ENCODE measurements at places on chromosomes 6 and 20.

DNA sequence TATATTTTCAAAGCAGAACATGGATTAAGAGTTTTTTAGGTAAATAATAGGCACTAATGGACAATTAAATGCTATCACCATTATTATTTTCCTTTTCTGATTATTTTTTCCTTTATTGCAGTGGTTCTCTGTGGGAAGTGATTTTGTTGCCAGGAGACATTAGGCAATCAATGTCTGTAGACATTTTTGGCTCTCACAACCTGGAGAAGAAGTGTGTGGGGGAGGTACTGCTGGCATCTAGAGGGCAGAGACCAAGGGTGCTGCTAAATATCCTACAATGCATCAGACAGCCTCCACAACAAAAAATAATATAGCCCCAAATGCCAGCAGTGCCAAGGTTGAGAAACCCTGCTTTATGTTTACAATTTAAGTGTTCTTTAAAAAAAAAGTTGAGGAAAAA, 8.3 kb downstream of the IFNGR1 start:
- DNase-seq: no peak

DNA sequence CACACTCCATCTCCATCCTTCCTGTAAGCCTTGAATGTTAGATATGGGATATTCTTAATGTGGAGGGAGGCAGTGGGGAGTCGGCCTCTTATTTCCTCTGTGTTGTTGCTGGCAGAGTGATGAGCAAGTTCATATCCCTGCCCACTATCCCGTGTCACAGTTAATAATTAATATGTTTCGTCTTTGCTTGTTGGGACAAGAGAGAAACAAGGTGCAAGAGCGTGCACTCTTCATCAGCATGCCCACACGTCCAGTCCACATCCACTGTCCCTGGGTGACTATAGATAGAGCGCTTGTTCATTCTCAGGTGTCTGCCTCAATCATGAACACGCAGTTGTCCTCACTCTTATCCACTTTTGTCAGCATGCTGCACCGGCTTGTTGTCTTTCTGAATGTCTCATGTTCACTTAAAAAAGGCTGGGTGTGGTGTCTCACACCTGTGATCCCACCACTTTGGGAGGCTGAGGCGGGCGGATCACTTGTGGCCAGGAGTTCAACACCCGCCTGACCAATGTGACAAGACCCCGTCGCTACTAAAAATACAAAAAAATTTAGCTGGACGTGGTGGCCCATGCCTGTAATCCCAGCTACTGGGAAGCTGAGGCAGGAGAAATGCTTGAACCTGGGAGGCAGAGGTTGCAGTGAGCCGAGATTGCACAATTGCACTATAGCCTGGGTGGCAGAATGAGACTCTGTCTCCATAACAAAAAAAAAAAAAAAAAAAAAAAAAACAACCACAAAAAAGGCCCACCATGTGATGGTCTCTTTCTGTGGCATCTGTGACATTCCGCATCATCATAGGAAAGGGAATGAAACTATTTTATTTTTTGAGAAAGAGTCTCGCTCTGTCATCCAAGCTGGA, 34.2 kb downstream of the PPP1R3G start:
- DNase-seq: no peak

GRCh38 chr6:16206595-16207037, 31.8 kb upstream of the GMPR start:
- no peak for DNase-seq

DNA sequence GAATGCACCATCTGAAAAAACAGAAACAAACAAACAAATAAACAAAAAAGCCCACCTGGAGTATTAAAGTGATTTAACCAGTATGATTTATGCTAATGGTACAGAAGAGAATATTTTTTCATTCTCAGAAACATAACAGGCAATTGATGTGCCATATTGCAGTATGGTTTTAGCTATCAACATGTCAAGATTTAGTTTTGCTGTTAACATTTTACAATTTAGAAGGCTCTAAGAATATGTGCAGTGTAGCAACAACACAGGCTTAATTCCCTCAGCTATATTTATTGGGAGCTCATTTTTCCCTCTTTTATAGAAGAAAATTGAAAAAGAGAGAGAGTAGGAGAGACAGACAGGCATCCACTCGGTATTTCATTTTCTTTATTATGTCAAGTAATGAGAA, 1022.7 kb upstream of the CITED2 start:
- no peak for DNase-seq

DNA sequence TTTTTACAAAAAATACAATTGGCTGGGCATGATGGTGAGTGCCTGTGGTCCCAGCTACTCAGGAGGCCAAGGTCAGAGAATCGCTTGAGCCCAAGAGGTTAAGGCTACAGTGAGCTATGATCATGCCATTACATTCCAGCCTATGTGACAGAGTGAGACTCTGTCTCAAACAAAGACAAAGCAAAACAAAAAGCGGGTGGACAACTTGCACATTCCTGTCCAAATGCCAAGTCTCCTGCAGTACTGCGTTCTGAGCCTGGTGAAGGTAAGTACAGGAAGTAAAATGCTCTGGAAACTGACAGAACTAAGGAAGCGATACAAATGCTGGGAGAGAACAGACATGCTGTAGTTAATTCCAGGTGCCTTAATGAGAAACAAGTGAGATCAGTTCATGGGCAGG, 20.4 kb upstream of the TMEM242 start:
- DNase-seq: no peak

GRCh38 chr6:55568808-55569439, 10.1 kb downstream of the HMGCLL1 start:
- DNase-seq: no peak

DNA sequence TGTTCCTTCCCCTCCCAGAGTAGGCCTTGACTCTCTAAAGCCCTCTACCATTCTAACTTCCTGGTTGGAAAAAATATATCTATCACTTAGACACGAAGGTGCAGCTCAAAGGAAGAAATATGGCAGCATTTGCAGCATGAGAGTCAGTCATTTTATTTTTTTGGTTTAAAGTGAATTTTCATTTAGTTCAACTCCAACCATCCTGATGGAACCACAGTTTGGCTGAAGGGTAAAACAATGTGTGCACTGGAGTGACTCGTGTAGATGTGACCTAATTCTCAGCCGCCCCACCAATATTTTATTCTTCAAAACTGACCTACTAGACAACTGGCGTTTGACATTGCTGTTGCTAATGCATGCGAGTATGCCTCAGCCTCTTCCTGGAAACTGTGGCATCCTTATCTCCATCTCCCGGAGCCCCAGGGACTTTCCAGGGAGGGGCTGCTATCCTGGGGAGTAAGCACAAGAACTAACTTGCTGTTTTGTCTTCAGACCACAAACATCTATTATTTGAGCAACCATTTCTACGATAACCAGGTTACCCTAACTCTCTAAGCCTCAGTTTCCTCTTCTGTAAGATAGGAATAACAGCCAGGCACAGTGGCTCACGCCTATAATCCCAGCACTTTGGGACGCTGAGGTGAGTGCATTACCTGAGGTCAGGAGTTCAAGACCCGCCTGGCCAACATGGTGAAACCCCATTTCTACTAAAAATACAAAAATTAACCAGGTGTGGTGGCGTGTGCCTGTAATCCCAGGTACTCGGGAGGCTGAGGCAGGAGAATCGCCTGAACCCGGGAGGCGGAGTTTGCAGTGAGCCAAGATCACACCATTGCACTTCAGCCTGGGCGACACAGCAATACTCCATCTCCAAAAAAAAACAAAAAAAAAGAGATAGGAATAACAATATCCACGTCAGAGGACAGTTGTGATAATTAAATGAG, 148.7 kb upstream of the JARID2 start:
- DNase-seq: no peak

DNA sequence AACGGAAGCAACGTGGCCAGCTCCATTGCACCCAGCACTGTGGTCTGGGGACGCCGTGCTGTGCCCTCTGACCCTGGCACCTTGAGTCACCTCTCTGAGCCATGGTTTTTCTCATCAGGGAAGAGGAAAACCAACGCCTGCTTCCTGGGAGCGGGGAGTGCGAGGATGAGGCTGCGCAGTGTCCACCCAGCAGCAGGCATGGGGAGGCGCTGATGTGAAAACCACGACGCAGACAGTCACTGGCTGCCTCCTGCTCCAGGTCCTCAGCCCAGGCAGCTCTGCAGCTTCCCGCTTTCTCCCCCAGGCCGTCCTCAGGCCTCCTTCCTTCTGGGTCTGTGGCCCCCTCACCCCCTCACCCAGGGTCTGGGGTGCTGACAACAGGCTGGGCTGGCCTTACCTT, 14.0 kb downstream of the GATA5 start:
- DNase-seq: no peak

Data from activated effector memory CD4-positive, alpha-beta T cell treated with Interleukin-2 at 50 U/mL for 16 hours (primary cell).